ENCODE measurements at places on chromosomes 6 and 20. TPM values are rescaled to one million over a fixed set of nuclear protein-coding genes. Genes with fewer than 3 reads are reported as not detected.

The BMP6 gene
- total RNA-seq: 3.2 TPM

DNA sequence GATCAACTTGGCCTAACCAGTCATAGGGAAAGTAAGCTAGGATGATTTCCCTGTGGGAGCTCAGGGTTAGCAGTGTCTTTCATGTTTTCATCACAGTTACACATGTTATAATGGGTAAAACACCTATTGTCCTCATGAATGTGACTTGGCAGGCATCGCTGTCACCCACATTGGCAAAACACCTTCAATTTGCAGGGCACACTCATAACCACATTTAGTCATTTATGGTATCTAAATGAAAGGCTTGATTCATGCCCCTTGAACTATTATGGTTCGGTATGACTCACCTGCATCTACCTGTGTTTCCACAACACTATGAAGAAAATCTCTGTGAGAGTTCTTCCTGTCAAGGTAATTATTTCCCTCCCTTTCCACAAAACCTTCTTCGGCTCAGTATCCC lies 49.2 kb downstream of the FRK start:
- DNase-seq: no peak

DNA sequence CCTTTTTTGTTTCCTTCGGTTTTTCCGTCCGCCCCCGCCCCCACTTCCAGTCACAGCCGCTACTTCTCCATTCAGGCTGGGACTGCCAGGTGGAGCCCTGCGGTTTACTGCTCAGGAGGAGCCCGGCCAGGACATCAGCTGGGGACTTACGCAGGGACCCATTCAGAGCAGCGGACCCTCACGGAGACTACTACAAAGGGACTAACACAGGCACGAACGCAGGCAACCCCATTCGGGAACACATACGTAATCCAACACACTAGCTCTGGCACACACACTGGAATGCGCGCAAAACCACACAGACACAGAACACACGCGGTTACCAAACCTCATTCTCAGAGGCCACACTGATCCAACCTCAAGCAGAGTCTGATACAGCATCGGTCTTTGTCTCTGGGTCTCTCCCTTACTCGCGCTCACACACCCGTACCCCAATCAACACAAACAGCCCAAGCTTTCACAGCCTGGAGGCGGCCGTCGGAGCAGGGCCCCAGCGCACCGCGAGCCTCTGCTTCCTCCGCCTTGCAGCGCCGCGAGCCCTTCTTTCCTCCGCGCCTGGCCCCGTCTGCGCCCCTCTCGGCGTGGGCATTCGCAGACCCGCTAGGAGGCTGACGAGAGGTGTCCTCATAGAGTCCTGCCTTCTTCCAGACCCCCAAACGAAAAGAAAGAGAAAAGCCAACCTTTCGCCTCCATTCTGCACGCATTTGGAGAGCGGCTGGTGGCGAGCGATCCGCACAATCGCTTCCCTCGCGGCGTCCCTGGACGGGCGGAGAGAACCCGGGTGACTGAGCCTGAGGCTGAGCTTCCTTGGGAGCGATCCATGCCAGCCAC lies 1.1 kb upstream of the SLC32A1 start:
- DNase-seq: no peak

DNA sequence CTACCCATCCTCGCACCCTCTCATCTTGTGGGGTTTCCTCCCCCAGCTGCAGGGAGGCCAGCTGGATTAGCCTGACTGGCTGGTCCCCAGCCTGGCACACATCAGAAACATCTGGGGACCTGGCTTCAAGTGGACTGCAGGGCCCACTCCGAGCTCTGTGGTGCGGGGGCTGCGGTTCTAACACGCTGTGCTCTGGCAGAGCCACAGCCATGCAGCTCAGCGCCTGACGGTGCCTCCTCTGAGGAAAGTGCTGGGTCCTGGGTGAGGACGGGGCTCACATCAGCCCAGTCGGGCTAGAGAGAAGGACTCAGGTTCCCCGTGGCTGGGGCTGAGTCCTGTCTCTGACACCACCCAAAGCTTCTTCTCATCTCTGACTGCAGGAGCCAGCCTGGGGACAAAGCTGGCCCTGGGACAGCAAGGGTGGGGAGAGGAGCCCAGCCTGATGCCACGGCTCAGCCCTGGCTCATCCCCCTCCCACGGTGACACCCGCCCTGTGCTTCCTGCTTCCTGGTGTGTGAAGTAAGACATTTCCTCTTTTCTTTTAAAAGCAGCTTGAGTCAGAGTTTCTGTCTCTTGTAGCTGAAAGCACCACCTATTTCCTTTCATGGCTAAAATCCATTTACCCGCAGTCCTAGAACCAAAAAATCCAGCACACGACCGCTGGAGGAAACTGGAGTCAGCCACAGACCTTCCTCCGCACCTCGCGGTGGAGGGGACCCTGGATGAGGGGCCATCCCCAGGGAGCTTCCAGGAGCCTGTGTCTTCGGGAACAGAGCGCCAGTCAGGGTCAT lies 127.4 kb upstream of the AFDN start:
- no peak for DNase-seq

GRCh38 chr20:63100926-63101699 lies 94.3 kb upstream of the BHLHE23 start:
- DNase-seq: no peak

All from vagina (tissue), 2 donors.